ENCODE measurements at places on chromosomes 12 and 14. TPM values are rescaled to one million over a fixed set of nuclear protein-coding genes. Genes with fewer than 3 reads are reported as not detected.

- ATAC-seq = no peak
Observed at GRCh38 chr14:67239582-67239981, 1.7 kb upstream of the PALS1 start.

The BEGAIN gene
- total RNA-seq = 2.1 TPM

GRCh38 chr12:68352067-68352466, 19.9 kb upstream of the MDM1 start:
- no peak for ATAC-seq

GRCh38 chr14:92704036-92704804, 44.2 kb downstream of the LGMN start:
- ATAC-seq = no peak

DNA sequence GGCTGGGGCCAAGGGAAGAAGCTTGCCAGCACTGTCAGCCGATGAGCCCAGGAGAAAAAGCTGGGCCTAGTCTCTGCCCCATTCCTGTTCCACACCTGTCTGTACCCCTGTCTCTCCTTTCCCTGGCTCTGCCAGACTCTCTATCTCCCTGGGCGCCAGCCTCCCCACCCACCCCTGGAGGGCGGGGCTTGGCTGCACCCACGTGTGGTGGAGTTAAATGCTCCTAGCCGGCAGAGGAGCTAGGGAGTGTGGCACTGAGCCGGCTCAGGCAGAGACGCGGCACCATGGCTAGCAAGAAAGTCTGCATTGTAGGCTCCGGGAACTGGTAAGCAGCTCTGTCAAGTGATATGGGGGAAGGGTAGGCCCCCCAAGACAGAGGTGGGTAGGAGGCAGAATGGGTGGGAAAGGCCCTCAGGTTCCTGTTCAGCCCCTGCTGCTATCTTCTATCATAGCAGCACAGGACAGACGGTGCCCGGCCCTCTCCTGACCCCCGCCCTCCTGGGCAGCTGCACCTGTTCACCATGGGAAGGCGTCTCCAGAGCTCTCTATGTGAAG, at the start of gene GPD1:
Gene GPD1 (plus strand): TSS at position 242 of the 555 bp plus-strand sequence. CDS start 43 bp downstream, at position 285.
- ATAC-seq = peak; percentile 37

GRCh38 chr14:103007555-103007954, 49.8 kb downstream of the CDC42BPB start:
- ATAC-seq = no peak

GRCh38 chr14:103022685-103023044, 34.7 kb downstream of the CDC42BPB start:
- ATAC-seq = no peak
